ENCODE measurements at places on chromosomes 3 and 15. TPM values are rescaled to one million over a fixed set of nuclear protein-coding genes. Genes with fewer than 3 reads are reported as not detected.

TM4SF18 gene
- total RNA-seq, result not detected

RAB5A gene
- total RNA-seq, result 54.2 TPM

STRC gene
- 0.62 TPM for total RNA-seq

CCR9 gene
- not detected for total RNA-seq

PLSCR2 gene
- not detected for total RNA-seq
